ENCODE measurements at places on chromosomes 6 and 20.

GRCh38 chr20:64083378-64083803 is 807 bp downstream of the LKAAEAR1 start:
- DNase-seq, result peak; percentile 43

- peak; percentile 80 for DNase-seq
These were observed 546 bp upstream of the KLHL32 start for GRCh38 chr6:96923871-96924493.

DNA sequence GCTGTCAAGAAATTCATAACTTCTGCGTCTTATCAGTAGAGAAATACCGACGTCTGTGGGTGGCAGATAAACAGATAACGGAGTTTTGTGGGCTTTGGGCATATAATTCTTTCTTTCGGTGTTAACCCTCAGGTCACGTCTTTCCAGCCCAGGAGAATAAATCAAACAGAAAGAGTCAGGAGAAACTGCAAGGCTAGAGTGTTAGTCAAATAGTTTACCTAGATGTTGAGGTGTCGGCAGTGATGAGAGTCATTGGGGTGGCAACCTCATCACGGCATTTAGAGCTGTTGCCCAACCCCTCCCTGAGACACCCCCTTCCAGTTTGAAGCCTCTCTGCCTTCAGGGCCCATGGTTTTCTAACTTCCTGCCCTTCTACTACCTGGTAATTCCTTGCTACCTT is 49.5 kb downstream of the ADTRP start:
- DNase-seq, result no peak

GRCh38 chr20:51930775-51931174 is 128.5 kb upstream of the SALL4 start:
- no peak for DNase-seq

DNA sequence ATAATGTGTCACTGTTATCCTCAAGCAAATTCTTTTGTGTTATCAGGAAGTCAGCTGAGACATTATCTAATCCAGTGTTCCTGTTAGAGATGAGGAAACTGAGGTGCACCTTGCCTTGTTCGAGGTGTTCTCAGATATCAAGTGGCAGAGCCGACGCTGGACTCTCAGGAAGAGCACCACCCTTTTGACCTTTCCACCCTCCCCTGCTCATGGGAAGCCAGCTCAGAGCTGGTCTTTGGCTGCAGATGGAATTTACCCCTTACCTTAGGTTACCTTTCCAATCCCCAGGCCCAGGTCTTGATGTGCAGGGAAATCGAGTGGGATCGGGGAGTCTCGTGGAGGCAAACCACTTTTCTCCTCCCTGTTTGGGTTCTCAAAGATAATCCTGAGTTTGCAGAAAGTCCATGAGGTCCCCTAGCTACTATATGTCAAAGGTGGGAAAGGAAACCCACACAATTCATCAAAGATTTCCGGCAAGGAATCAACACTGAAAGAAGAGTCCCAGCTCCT is 62.9 kb upstream of the PIM1 start:
- DNase-seq, result no peak

DNA sequence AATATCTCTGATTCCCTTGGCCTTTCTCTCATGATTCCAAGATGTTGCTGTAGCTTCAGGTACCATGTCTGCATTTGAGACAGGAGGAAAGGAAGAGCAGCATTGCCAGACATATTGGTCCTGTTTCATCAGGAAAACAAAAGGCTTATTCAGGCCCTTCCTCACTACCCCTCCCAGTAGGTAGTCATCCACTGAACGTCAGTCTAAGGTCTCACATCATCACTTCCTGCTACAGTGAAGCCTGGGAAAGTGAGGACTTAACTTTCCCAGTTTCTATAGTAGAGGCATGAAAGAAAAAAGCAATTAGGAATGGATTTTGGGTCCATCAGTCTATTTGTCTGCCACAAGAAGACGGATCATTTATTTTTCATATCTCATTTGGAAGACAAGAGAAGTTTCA is 85.7 kb upstream of the SOX4 start:
- DNase-seq, result no peak

DNA sequence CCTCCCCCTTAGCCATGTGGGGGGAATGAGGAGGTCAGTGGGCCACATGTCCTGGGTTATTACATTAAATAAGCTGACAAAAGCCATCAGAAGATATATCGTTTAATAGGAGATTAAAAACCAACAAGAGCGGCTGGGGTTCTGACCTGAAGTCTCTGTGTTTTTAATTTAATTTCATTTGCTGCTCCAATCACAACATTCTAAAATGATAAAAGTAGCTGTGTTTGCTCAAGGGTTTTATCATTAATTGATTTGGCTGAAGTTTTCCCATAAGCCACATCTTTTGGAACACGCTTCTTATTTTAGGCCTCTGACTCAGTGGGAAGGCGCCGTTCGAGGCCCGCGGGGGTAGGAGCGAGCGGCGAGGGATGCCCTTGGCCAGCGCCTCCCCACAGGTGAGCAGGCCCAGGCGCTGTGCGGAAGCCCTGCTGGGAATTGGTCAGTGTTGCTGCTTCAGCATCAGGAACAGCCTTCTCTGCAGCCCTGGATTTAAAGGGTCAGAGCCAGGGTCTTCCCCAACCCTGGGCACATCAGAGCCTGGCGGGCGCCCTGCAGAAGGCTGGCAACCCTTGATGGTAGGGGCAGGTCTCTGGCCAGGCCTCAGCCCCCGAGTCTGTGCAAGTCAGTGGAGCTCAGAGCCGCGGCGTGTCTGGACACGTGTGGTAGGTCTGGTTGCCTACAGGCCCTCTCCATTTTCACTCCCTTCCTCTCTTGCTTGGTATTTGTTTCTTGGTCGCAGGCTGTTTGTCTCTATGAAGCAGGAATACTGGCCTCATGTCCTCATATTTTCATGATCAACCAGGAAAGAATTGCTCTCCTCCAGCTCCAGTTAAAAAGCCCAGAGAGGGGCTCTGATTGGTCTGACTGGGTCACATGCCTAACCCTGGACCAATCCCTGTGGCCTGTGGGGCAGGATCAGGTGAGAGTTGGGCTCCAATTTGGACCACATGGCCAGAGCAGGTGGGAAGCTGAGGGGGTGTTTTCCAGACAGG is 30.9 kb upstream of the MLN start:
- no peak for DNase-seq

- DNase-seq, result no peak
These were observed 7.2 kb upstream of the C6orf141 start for GRCh38 chr6:49543087-49543858.

- DNase-seq, result no peak
These were observed 855.8 kb upstream of the CITED2 start for GRCh38 chr6:140230282-140230681.

DNA sequence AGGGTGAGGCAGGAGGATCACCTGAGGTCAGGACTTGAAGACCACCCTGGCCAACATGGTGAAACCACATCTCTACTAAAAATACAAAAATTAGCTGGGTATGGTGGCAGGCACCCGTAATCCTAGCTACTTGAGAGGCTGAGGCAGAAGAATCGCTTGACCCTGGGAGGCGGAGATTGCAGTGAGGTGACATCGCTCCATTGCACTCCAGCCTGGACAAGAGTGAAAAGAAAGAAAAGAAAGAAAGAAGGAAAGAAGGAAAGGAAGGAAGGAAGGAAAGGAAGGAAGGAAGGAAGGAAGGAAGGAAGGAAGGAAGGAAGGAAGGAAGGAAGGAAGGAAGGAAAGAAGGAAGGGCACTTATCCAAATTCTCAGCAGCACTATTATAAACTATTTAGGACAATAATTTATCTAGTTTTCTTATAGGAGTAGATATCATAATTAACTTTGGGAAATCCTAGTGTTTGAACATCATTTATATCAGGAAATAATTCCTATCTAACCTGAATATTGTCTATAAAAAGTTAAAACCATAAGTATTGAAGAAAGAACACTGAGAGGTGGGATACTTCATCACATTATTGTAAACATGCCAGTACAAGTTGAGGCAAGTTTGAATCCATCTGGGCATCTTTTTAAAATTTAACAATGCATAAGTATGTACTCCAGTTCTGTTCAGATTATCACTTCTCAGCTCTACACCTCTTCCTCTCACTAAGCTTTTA is 305.5 kb downstream of the SLC35F1 start:
- no peak for DNase-seq

- no peak for DNase-seq
These were observed 204.3 kb upstream of the PRSS16 start for GRCh38 chr6:27043244-27043643.

DNA sequence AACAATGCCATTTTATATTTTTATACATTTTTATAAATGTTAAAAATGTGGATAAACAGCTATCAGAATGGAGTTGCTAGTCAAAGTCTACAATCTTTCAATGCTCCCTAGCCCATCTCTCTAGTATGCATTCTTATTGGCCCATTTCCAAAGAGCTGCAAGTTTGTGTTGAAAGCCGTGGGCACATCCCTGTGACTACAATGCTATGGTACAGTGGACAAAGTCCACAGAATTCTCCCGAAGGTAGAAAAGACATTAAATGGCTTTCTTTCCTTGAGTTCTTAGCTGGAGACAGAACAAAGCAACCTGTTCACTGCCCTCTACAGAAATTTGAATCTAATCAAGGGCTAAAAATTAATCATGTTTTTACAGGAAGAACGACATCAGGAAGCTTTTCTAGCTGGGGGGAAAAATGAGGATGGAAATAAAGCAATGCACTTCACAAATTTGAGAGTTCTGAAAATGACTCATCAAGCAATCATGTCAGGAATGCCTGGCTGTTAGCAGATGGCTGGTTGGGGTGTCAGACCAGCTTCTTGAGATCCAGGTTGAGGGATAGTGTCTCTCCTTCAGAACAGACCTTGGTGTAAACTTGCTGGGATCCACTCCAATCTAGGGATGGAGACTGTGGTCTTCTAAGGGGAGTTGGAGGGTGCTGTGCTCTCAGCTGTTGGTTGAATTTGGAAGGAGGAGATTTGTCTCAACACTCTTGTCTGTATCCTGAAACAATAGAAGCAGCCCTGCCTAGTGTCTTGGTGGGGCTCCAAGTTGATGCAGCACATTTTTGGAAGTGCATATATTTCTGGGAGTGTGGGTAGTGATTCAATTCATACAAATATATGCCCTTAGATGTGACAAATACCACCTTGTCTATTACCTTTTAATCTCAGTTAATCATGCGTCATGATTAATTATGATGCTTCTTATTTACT is 143.4 kb upstream of the PHACTR1 start:
- DNase-seq, result no peak

GRCh38 chr20:23068283-23068682 is 17.8 kb downstream of the CD93 start:
- no peak for DNase-seq

- no peak for DNase-seq
These were observed 7.0 kb upstream of the C20orf144 start for GRCh38 chr20:33655164-33655563.

GRCh38 chr20:38117635-38118034 is 47.4 kb downstream of the TGM2 start:
- DNase-seq, result no peak

DNA sequence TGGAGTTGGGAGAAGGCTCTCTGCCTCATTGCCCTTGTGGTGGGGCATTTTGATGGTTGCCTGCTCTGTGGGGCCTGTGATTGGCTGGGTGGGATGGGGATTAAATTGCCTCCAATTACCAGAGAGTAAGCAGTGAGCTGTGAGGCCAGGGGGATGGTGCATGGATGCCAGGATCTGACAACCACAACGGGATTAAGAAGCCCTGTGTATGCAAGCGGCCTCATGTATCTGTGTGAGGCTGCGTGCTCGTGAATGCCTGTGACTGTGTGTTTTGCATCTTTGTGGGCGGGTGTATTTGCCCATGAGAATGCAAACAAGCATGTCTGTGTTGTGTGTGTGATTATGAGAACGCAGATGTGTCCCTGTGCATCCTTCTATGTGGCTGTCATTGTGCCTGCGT is 46.1 kb downstream of the CD40 start:
- DNase-seq, result peak; percentile 95

- DNase-seq, result no peak
These were observed 45.3 kb downstream of the RRBP1 start for GRCh38 chr20:17636523-17637412.

DNA sequence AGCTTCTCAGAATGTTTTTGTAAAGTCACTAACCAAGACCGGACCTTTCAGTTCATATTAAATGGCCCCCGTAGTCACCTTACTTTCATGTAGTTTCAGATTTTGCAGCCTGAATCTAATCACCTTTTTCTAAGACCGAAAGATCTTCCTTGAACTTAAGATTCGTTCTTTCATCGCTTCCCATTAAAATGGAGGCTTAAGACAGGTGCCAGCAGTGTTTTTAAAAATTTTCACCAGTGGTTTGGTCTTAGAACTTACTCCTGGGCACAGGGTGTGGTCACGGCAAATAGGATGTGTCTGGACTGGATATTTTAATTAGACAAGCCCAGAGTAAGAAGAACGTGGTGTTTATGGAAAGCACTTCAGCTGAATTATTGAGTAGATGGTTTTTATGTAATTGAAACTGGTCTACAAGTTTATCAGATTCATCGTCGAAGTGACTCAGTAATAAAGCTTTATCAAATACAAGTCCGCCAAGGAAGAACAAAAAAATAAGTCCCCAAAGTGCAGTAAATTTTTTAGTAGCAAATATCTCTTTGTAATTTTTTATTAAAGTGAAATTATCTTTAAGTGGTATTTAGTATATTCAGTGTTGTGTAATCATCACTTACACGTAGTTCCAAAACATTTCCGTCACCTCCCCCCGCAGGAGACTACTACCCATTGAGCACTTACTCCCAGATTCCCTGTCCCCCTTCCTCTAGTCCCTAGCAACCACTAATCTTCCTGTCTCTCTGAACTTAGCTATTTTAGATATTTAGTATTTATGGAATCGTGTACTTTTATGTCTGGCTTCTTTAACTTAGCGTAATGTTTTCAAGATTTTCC is 868 bp downstream of the SRSF3 start:
- DNase-seq, result peak; percentile 33

DNA sequence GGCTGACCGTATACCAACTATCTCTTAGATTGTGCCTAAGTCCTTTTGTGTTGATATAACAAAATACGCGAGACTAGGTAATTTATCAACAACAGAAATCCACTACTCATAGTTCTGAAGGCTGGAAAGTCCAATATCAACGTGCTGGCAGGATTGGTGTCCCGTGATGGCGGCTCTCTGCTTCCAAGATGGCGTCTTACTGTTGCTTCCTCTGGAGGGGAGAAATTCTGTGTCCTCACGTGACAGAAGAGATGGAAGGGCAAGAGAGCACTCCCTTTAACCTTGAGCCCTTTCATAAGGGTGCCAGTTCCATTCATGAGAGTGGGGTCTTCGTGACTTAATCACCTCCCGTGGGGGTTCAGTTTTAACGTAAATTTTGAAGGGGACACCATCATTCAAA is 28.1 kb downstream of the RNF144B start:
- no peak for DNase-seq

- peak; percentile 33 for DNase-seq
These were observed 145.3 kb downstream of the KHDC1L start for GRCh38 chr6:73079978-73080377.

- peak; percentile 38 for DNase-seq
These were observed 469.1 kb upstream of the RUNX2 start for GRCh38 chr6:44858998-44859397.

GRCh38 chr6:147911057-147911456 is 402.6 kb downstream of the SAMD5 start:
- DNase-seq, result no peak

DNA sequence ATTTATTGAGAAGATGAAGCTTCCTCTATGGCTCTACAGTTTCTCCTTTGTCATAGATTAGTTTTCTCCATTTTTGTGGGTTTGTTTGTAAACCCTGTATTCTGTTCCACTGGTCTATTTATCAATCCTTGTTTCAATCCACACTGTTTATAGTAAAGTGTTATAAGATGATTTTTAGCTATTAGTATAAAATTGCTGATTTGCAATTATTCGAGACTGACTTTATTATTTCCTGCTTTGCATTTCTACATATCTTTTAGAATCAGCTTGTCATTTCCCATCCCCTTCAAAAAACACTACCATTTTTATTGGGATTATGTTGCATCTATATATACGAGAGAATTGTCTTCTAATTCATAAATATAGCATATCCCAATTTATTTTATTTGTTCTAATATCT is 325.9 kb upstream of the EPHA7 start:
- no peak for DNase-seq

- no peak for DNase-seq
These were observed 349.2 kb downstream of the MAFB start for GRCh38 chr20:40339661-40340449.
